ENCODE measurements at places on chromosomes 4 and X.

DNA sequence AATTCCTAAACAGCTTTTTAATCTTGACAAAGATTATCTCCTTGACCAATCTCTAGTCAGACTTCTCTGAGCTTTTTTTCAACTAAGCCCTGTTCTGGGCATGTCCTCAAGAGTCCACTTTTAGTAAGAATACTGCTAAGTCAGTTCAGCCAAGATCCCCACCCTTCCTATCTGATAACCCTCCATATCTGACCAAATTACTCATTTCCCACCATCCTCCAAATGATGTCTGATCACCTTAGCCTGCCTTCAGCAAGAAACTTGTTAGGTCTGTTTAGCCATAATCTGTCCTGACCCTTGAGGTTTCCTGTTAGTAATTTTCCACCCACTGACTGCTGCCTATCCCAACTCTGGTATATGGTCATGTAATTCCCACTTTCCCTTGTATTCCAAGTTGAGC lies 65.2 kb downstream of the FAM13A start:
- DNase-seq = no peak

DNA sequence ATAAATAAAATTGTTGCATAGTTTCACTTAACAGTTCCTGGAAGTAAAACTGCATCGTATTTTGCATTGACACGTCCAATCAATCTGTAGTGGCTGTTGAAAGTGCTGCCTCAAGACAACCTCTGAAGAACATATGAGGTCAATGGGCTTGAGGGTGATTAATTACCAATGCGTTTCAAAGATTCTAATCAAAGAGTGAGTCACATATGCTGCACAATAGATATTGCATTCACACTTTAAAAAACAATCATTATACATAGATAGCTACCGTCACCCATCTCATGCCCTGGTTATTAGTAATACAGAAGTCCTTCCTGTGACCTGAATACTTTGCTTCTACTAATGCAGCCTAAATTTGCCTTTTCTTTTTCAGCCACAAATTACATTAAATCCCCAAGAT lies 743.3 kb upstream of the SLIT2 start:
- DNase-seq = no peak

DNA sequence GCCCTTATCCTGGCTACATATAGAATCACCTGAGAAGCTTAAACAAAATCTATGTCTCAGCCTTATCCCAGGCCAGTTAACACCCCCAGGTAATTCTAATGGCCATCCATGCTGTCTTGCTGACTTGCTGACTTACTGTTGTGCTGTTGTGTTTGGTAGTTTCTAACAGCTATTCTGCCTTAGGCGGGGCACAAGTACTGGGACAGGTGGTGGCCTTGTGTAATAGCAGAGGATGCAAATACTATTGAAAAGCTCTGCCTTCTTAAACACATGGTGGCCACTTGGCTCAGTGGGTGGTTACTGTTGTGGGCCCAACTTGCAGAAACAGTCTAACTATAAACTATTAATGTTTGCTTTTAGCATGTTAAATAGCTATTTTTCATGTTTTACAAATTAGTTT lies 56.2 kb downstream of the CDS1 start:
- no peak for DNase-seq

DNA sequence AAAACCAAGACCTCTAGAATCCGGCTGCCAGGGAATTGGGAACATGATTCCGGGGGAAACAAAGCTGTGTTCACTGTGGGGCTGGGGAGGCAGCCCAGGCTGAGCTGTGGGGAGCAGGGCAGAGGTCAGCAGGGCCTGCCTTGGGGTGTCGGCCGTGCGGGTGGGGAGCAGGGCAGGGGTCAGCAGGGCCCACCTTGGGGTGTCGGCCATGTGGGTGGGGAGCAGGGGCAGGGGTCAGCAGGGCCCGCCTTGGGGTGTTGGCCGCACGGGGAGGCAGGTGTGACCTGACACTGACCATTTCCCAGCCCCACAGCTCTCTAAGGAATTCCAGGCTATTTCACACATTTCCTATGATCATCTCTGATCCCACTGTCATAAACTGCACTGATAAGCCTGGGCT lies 45.6 kb upstream of the CPLX1 start:
- no peak for DNase-seq

- no peak for DNase-seq
These were observed 352.3 kb downstream of the PDGFC start for GRCh38 chr4:156619154-156619934.

DNA sequence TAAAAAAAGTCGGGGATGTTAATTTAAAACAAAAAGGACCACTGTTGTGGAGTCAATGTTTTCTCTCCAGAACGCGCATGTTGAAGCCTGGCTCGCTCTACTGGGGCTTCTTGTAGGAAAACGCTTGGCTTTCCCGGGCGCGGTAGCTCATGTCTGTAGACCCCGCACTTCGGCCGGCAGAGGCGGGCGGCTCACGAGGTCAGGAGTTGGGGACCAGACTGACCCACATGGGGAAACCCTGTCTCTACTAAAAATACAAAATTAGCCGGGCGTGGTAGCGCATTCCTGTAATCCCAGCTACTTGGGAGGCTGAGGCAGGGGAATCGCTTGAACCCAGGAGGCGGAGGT lies 15.6 kb downstream of the NELFA start:
- no peak for DNase-seq

DNA sequence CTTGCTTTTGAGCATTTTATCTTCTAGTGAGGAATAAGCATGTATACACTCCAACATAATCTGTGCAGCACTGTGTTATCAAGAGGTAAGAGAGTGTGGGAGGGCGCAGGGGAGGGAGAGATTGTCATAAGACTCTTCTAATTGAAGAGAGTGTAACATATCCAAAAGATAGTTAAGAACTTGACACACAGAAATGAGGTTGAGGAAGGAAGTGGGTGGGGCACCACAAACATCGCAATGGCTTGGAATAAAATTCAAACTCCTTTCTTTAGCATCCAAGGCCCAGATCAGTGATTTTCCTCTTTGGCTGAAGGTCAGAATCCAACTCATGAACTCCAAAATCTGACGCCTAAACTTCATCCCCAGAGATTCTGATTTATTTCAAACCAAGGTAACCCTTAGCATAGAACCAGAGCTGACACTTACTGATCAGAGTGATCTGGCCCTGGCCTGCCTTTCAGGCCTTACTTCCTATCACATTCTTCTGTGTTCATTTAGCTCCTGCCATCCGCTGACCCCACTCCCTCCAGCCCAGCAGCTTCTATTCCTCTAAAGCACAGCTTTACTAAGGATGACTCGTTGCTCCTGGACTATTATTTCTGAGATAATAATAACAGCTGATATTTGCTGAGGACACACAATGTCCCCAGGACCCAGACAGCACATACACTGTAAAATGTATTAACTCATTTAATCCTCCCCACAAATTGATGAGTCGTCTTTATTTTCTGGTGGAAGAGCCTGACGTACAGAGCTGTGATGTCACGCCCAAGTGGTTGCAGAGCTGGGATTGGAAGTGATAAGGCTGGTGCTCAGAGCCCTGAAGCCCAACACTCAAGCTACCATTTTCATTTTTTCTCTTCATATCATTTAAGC lies 10.6 kb upstream of the CTSO start:
- no peak for DNase-seq

- DNase-seq = no peak
These were observed 48.7 kb upstream of the STX18 start for GRCh38 chr4:4590546-4590945.

DNA sequence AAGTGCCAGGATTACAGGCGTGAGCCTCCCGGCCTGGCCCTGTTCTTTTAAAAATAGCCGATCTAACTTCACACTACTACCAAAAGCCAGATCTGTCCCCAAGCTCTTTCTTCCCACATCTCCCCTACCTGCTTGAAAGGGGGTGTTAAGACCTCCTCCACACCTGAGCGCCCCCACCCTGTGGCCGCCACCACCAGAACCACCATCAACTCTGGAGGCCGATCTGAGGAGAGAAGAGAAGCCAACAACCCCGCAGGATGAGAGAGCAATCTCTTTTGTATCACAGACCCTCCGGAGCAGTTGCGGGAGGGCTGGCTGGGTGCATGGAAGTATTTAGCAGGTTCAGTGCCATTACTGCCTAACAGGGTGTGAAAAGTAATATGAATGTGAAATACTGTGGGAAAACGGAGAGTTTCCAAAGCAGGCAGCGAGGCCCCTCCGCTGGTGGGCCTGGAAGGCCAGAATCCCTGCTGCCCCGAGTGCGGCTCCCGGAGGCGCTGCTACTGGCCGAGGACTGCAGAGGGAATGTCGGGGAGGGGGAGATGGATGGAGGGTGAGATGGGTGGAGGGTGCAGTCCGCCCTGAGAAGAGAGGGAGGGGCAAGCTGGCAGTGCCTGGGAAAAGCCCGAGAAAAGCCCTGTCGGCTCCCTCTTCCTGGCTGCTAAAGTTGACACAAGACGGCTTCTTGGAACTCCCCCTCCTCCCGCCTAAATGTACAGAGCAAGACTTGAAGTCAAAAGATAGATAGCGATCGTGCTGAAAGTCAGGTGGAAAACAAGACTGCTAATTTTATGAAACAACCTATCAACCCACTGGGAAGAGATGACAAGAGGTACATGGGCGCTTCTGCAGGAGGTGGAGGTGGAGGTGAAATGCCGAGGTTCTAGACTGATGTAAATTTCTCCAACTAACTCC lies 22.3 kb downstream of the HAND2 start:
- DNase-seq = no peak

GRCh38 chrX:107626481-107626880 lies 1.8 kb upstream of the PRPS1 start:
- no peak for DNase-seq

GRCh38 chrX:10017872-10018271 lies 50.7 kb downstream of the CLDN34 start:
- no peak for DNase-seq

DNA sequence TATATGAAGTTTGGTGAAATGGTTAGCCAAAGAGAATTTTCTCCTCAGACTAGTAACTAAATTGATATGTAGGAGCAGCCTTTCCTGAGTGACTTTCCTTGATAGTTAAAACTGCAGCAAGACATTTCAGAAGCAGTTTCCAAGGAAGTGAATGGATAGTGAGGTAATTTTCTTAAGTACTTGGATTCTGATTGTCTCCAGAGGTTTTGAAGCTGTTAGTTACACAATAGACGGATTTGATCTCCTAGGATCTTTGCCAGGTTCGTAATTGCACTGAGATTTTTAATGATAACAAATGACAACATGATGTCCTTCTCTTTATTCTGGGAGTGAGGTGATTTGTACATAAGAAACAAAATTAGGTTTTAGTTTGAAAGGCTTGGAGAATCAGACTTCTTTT lies 29.2 kb downstream of the PRRG1 start:
- no peak for DNase-seq

DNA sequence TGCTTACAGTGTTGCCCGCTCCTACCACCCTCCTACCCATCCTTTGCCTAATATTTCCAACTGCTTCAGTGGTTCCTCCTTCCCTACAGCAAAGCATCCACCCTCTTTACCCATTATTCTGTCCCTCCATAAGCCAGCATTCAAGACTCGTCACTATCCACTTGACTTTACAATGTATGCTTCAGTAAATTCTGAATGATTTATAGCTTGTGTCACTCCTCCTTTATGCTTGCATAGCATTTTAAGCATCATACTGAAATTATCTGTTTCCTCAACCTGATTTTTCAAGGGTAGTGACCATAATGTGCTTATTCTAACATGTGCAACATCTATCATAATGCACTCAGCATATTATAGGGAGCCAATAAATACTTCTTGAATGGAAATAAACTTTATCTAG lies 365.5 kb downstream of the RAB28 start:
- no peak for DNase-seq

GRCh38 chr4:78323439-78323838 lies 228.1 kb upstream of the ANXA3 start:
- DNase-seq = no peak

GRCh38 chr4:181432335-181432734 lies 810.9 kb upstream of the TENM3 start:
- DNase-seq = no peak

DNA sequence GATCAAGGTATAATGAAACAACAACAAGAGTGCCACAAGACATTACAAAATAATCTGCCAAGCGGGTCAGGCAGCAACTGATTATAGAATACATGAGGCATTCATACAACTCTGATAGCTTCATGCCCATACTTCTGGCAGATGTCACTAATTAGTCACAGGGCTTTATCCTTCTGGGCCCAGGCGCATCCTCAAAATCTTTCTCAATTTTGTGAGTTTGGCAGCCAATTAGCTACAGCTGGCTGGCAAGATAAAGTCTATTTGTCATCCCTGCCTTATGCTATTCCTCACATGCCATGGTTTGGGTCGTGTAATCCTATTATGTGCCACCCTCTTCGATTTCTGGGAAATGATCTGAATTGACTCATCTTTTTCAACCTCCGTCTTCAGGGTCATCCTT lies 254.3 kb downstream of the PACRGL start:
- DNase-seq = no peak

DNA sequence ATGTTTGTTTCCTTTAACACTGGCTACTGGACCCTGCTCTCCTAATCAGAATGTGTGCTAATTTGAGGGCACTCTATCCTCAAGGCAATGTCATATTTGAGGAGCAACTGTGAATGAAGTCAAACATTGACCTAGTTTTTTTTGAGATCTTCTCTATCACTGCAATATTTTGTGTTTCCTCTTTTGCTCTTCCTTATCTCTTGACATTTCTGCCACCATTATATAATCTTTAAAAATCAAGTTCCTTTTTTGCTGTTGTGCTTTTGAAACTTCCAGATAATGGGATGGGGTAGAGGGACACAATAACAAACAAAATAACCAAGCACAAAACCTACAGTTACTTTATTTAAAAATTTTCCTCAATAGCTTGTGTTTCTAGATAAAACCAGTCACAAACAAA lies 7.4 kb upstream of the WDFY3 start:
- DNase-seq = no peak

DNA sequence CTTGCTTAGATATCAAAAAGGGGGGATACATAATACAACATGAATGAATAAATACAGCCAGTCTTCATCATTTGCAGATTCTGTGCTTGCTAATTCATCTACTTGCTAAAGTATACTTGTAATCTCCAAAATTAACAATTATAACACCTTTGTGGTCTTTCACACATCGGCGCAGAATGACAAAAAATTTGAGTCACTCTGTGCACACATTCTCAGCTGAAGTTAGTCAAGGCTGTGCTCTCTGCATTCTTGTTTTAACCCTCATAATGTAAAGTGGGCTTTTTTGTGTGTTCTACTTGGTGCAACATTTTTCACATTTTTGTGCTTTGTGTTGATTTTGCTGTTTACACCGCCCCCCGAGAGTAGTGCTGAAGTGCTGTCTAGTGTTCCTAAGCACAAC lies 65.8 kb upstream of the GPRIN3 start:
- no peak for DNase-seq

DNA sequence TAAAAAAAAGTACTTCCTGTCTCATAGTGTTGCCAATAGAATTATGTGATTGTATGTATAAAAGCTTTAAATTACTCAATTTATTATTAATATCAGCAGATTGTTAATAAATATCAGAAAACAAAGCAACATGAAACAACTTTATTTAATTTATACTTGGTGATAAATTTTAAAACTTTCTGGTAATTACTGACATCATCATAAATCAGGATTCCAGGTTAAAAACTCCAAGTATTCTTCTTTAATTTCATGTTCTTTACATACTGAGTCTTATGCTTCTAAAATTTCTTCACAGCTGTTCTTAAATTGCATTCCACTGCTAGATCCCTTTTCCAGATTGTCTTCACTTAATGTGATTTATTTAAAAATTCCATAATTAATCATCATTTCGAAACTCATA lies 1224.5 kb downstream of the PCDH18 start:
- DNase-seq = no peak

GRCh38 chr4:136935305-136935704 lies 597.0 kb downstream of the PCDH18 start:
- DNase-seq = no peak

All from activated T-cell treated with anti-CD3 and anti-CD28 coated beads for 4 hours (primary cell).